ENCODE measurements at places on chromosomes 2 and 18.

DNA sequence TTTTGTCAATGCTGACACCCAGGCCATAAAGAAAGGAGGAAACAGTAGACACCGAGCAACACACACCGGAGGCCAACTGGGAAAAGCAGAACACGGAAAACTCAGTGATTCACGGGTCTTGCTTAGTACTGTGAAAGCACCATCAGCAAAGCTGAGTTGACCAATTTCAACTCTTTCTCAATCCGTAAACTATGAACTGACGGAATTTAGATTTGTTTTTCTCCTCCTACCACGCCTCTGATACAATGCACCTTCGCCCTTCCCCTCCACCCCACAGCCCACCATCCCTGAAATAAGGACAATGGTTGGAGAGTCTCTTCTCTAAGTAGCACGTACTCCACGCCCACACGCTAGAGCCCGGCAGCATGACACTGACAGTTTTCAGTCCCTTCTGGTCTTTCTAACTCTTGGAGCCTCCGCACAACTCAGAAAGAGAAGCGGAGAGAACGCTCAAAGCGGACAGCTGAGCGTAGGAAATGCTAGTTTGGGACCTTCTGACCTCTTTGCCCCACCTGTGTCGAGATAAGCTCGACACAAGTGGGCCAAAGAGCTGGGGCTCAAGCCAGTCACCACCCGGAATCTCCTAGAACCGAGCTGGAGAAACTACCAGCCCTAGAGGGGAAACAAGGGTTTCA, 669 bp downstream of the LNPK start:
- DNase-seq = no peak

- no peak for DNase-seq
Measured at GRCh38 chr2:5235701-5236100, 456.5 kb upstream of the SOX11 start.

DNA sequence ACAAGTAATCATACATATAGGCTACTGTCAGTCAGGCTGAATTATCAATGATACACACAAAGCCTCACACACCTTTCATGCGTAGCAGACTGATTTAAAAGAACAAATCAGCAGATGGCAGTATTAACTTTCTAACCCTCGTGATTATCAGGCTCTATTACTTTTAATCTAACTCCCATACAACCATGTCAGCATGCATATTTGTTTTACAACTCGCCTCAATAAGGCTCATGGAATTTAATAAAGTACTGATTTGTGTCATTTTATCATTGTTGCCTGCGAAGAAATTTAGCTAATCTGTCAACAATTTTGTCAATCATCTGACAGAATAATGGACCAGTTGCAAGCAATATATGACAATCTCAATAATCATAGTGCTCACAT, 82.8 kb downstream of the SLC25A12 start:
- no peak for DNase-seq

GRCh38 chr18:48723016-48723415, 184.2 kb downstream of the CTIF start:
- DNase-seq = no peak

- no peak for DNase-seq
Measured at GRCh38 chr18:41128126-41128525, 826.9 kb upstream of the PIK3C3 start.

DNA sequence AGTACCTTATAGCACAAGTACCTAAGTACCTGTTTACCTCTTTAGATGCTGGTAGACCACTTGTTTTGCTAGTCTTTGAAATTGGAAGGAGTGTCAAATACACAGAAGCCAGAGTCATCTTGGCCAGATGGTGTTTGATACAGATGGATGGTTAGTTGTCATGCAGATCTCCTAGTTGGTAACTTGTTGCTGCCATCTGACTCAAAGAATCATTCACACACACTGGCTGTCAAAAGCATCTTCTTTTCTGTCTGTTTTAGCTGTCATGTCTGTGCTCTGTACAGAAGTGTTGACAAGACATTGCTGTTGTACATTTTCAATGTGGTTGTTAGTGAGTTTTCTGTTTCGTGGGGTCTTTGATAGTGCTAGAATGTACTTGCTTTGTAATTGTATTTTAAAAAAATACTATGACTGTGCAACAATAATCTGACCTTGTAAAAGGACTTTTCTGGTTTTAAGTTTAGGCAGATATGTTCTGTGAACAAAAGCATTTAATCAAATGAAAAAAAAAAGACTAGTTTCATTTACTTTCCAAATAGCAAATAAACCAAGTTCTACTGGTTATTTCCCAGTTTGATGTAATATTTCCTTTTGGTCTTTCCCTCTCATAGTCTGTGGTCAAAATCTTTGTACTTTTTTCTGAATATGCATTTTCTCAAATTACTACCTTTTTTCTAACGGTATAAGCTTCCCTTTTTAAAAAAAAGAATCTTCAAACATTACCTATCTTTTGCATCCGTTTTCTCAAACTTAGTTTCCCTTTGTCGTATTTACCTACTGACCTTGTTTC, 39.9 kb downstream of the TANK start:
- no peak for DNase-seq

DNA sequence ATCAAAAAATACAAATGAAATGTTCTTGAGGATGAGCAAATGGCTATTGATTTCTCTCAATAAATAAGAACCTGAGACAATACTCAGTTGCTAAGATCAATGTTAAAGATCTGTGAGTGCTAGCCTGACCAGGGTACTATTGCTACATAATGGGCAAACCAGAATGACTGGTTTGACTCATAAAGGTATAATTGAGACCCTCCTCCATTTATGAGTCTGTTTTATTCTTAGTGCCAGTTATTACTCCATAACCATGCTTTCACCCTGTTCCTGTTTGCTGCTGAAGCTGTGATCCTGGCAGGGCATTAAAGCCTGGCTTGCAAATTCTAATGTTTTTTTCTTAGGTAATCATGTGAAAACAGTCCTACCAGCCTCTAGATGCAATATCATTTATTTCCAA, 56.6 kb upstream of the PPM1B start:
- no peak for DNase-seq

GRCh38 chr2:180196419-180196977, 189.4 kb upstream of the CWC22 start:
- no peak for DNase-seq

DNA sequence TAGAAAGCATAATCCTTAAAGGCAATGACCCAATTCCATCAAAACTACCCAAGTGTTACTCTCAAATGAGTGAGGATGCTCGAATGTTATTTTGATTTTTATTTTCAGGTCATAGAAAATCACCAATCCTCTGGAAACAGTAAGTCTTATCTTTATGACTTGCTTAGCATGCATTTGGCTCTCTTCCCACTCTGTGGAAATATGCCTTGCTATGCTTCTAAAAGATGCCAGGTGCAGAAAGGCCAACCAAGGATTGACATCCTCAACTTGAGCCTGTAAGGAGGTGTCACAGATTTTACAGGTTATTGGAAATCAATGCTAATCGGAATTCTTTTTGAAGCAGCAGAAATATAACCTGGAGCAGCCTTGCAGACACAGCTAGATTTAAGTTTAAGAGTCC, 543.9 kb upstream of the LINC00305 start:
- DNase-seq = no peak

DNA sequence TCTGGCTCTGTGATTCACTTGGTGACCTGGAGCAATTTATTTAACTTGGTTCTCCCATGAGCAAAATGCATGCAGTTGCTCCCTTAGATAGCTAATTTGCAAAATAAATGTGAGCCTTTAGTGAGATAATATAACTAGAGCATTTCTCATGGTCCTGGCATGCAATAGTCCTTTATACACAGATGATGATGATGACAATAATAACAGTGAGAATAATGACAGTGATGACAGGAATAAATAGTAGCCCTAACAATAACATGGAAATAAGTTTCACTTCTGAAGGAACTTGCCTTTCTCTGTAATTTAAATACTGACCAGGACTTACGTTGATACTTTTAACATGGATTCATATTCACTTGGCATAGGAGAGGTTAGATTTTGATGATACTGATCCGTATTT, 49.2 kb downstream of the LPIN1 start:
- DNase-seq = no peak

GRCh38 chr2:80258341-80258740, 46.2 kb downstream of the LRRTM1 start:
- no peak for DNase-seq

DNA sequence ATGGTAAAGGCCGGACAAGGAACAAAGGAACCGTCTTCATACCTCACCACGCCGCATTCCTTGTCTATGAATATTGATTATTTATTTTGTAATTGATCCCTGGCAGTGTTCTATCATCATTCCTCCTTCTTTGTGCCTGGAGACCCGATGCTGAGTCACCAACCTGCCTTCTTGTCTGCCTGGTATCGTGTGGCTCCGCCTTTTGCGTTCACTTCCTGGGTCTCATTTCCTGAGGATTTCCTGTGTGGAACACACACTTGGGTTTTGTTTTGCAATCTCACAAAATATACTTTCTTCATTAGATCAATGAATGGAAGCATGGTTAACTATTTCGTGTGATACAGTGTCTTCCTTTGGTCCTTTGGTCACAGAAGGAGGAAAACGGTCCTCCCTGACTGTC, 95.5 kb upstream of the SNTG2 start:
- no peak for DNase-seq

GRCh38 chr2:3243804-3244203, 133.8 kb downstream of the EIPR1 start:
- DNase-seq = no peak

- DNase-seq = no peak
Measured at GRCh38 chr2:144063602-144064001, 456.3 kb downstream of the ZEB2 start.

DNA sequence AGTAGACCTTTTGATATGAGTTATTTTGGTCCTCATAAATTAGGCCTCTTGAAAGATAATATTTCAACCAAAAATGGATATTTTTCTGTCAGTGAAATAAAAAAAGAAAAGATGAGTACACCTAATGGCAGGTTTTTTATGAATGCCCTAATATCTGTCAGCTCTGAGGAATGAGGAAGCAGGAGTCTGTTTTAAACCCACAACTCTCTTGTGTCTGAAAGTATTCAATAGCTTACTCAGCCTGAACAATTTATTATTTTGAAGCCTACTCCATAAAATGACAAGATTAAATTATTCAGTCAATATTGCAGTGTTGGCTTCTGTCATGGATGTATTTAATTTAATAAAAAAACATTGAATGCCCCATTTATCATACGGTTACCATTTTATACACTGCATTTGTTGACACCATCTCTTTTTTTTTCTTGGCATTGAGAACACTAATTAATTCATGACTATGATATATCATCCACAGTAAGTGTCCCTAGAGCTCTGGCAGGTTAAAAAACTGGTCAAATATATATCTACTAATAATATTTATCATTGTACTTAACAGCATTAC, 548.2 kb downstream of the CBLN2 start:
- DNase-seq = no peak

DNA sequence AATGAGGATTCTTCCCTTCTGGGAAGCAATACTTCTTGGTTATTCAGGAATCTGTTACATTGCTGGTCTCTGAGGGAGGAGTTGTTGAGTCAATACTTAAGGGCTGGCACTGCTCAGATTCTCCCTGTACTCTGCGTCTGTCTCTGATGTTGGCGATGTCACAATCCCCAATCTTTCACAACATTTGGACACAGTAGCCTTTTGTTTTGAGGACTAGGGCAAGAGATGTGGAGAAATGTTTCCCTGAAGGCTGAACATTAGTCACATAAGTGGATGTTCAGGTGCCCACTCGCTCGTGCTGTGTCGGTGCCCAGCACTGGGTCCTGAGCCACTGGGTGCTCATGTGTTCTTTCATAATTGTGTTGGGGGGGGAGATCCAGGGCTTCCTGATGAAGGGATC, 55.0 kb downstream of the MAPK4 start:
- no peak for DNase-seq

GRCh38 chr2:37143974-37144373, 12.8 kb downstream of the EIF2AK2 start:
- no peak for DNase-seq

- no peak for DNase-seq
Measured at GRCh38 chr2:42139101-42139500, 30.1 kb upstream of the EML4 start.

DNA sequence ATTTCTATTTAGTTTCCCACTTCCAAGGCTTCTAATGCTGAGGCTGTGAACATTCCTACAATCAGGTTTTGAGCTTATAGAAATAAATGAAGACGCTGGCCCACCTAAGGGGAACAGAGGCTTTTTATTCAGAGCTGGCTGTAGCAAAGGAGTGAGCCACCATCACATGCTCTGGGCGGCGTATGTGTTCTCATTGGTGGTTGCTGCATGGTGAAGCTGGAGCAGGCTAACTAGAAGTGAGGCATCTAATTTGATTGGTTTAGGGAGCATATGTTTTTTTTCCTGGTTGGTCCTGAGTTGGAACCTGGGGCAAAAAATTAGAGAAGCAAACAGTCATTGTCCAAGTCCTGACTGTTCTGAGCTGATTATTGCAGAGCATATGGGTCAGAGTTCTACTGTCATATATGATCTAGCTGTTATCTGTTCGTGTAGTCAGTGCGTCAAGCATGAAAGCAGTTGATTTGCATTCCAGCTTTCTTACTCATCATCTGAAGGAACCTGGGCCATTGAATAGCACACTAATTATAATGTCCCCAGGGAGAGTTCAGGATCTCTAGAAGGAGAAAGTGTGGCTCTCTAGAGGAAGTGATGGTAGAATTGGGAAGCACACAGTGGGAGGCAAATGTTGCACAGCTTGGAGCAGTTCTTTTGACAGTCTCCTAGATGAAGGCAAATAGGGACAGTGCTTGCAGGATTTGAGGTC, 279.6 kb downstream of the PARD3B start:
- DNase-seq = no peak

GRCh38 chr2:196278491-196278911, 107.1 kb upstream of the STK17B start:
- no peak for DNase-seq

- DNase-seq = no peak
Measured at GRCh38 chr18:26190506-26190905, 35.7 kb upstream of the TAF4B start.

- no peak for DNase-seq
Measured at GRCh38 chr18:23851470-23852002, 162.3 kb downstream of the LAMA3 start.

DNA sequence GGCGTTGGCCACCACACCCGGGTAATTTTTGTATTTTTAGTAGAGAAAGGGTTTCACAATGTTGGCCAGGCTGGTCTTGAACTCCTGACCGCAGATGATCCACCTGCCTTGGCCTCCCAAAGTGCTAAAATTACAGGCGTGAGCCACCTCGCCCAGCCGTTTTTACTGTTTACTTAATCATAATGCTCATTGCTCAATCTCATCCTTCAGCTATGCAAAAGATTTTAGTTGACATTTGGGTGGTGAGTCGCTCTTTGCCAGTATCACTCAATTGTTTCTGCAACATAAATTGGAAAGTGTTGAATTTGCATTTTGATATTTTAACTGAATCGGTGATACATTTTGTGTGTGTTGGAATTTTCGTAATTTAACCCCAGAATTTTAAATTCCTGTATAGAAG, 7.8 kb upstream of the ZNF532 start:
- DNase-seq = no peak

GRCh38 chr2:1582891-1583341, 161.4 kb downstream of the PXDN start:
- no peak for DNase-seq

DNA sequence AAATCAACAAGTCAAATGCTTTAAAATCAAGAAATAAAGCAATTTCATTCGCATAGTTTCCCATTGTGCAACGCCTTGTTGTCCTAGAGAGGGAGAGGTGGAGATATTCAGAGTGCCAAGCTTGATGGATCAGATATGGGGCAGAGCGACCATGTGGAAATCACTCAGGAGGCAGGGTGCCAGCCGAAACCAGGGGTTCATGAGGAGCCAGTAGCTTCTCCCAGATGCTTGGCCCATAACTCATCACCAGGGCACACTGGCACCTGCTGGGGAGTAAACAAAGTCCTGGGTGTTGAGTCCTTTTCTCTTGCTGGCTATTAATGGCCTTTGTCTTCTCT, 53.0 kb upstream of the ASAP2 start:
- DNase-seq = no peak

GRCh38 chr2:15117409-15118050, 443.6 kb downstream of the NBAS start:
- DNase-seq = no peak
